ENCODE measurements at places on chromosomes 13 and 19. TPM values are rescaled to one million over a fixed set of nuclear protein-coding genes. Genes with fewer than 3 reads are reported as not detected.

KIR3DL1 gene
- total RNA-seq = not detected

CYP2S1 gene
- 24.9 TPM for total RNA-seq

DHDH gene
- total RNA-seq = 1.7 TPM

TOMM40 gene
- 187 TPM for total RNA-seq

SYT3 gene
- 0.74 TPM for total RNA-seq

ZNF317 gene
- total RNA-seq = 18.2 TPM

PRRG2 gene
- total RNA-seq = 0.93 TPM

ZNF628 gene
- total RNA-seq = 7.2 TPM

SACS gene
- total RNA-seq = 14.3 TPM

TSHZ3 gene
- total RNA-seq = 2.4 TPM

SERPINE3 gene
- total RNA-seq = not detected

SYNGR4 gene
- total RNA-seq = 6.0 TPM

ZNF730 gene
- total RNA-seq = not detected

CYP4F8 gene
- not detected for total RNA-seq

ZNF429 gene
- not detected for total RNA-seq

ZNF616 gene
- total RNA-seq = 0.52 TPM

ATP1A3 gene
- 4.9 TPM for total RNA-seq

PCDH9 gene
- total RNA-seq = 6.0 TPM

PLVAP gene
- not detected for total RNA-seq

ZNF823 gene
- total RNA-seq = 3.4 TPM

ZNF433 gene
- total RNA-seq = not detected

C19orf25 gene
- total RNA-seq = 19.4 TPM

ZNF69 gene
- total RNA-seq = not detected

PSG4 gene
- total RNA-seq = 0.71 TPM

THSD1 gene
- 6.2 TPM for total RNA-seq
